ENCODE measurements at places on chromosomes 1 and 21. TPM values are rescaled to one million over a fixed set of nuclear protein-coding genes. Genes with fewer than 3 reads are reported as not detected.
A peak's percentile ranks its signal among the peaks of the same experiment; 100 is the strongest.

KRTAP7-1 gene
- total RNA-seq, result not detected

TAL1 gene
- 0.30 TPM for total RNA-seq

CBR3 gene
- not detected for total RNA-seq

SPRR2A gene
- total RNA-seq, result not detected

C1orf87 gene
- total RNA-seq, result not detected

RSPO1 gene
- 0.71 TPM for total RNA-seq

CHIA gene
- total RNA-seq, result not detected

PARP1 gene
- total RNA-seq, result 293 TPM

ATP1A2 gene
- 40.9 TPM for total RNA-seq

CD1B gene
- not detected for total RNA-seq

MXRA8 gene
- 50.4 TPM for total RNA-seq

TMPRSS3 gene
- 0.25 TPM for total RNA-seq

DNA sequence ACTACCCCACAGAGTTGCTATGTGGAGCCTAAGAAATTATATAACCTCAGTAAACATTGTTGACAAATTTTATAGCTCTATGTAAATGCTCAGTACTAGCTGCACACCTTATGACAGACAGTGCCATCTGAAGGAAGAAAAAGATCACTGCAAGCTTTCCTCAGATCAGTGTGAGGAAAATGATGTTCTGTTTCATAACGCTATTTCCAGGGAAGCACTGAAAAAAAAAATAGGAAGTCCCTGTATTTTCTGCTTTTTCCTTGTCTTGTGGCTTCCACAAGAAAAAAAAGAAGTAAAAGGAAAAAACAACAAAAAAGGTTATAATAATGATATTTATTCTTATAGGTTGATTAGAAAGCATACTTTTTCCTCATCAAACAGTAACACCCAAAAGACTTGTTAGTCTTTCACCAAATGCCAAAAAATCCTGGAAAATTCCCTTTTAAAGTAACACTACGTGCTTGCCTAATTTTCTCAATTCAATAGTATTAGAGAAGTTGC, 23.2 kb downstream of the LYST start:
- DNase-seq, result peak; percentile 62

- DNase-seq, result no peak
These were observed 931.2 kb upstream of the B3GALT2 start for GRCh38 chr1:194117582-194117981.

GRCh38 chr21:38820471-38821239, 14.9 kb downstream of the ETS2 start:
- no peak for DNase-seq

GRCh38 chr1:53111073-53111556, 31.3 kb downstream of the SLC1A7 start:
- DNase-seq, result peak; percentile 46

GRCh38 chr1:69569576-69570328, 2.0 kb downstream of the LRRC7 start:
- peak; percentile 47 for DNase-seq

GRCh38 chr1:170518965-170519364, 13.0 kb upstream of the GORAB start:
- no peak for DNase-seq

DNA sequence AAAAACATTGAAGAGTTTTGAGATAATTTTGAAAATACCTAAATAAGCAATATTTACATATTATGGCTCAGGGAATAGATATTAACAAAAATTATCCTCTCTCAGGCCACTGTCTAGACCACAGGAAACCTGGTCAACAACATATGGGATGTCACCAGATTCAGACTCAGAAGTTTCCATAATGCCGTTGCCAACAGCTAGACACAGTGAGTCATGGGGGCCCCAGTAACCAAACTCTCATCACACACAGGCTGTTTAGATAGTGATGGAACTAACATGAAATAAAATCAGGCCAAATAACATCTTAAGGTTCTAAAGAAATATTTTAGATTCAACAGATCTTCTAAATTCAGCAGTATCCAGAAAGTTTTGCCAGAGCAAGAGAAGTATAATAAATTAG, 681.7 kb upstream of the ADAMTS5 start:
- DNase-seq, result peak; percentile 81

DNA sequence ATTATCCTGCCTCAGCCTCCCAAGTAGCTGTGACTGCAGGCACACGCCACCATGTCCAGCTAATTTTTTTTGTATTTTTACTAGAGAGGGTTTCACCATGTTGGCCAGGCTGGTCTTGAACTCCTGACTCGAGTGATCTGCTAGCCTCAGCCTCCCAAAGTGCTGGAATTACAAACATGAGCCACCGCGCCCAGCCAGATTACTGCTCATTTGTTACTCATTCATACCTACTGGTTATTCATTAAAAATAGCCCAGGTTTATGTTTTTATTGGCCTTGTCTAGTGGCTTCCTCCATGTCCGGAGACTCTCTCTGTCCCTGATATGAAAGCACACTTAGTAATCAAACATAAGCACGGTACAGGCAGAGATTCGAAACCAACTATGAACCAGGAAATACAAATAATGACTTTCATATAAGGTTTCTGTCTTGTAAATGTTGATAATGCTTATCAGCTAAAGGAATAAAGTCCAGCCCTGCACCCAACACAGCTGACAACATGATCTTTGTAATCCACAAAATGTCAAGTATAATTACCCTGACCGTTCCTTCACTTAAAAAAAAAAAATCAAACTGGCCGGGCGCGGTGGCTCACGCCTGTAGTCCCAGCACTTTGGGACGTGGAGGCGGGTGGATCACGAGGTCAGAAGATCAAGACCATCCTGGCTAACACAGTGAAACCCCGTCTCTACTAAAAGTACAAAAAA, 50.4 kb upstream of the CXADR start:
- no peak for DNase-seq

DNA sequence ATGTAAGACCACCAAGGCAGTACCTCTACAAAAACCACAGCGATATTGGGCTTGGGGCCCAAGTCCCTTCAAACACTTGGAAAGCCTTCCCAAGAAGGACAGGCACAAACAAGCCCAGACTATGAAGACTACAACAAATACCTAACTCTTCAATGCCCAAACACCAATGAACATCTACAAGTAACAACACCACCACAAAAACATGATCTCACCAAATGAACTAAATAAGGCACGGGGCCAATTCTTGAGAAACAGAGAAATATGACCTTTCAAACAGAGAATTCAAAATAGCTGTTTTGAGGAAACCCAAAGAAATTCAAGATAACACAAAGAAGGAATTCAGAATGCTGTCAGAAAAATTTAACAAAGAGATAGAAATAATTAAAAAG, 86.8 kb downstream of the COL24A1 start:
- peak; percentile 84 for DNase-seq

DNA sequence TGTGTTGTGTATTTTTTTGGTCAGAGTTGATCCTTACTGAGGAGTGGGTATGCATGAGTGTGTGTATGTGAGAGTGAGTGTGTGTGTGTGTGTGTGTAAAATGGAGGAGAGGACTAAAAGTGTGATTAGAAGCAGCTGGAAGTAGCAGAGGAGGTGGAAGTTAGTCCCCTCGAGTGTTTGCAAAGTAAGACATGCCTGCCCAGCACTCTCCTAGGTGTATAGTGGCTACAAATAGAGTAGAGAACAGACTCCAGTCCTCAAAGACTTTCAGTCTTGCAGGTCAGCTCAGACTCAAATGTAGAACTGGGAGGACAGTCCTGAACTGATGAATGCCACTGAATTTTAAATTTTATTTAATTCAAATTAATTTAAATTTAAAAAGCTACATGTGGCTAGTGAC, 28.5 kb downstream of the SLAMF1 start:
- DNase-seq, result no peak

- DNase-seq, result no peak
These were observed 25.2 kb downstream of the CA6 start for GRCh38 chr1:8970870-8971337.

DNA sequence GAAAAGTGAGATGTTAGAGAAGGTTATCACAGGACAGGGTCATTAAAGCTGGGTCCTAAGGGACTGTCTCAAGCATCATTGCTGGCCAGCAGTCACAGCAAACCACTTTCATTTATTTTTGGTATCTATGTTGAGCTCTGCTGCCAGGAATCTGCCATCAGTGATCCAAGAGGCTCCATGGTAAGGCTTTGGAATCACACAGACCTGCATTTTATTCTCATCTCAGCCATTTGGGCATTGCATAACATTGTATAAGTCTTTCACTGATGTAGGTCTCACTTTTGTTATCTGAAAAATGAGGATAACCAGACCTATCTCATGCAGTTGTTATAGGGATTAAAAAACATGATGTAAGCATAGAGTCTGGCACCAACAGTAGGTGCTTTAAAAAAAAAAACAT, 77.5 kb downstream of the OMA1 start:
- peak; percentile 49 for DNase-seq

- no peak for DNase-seq
These were observed 32.8 kb upstream of the IL19 start for GRCh38 chr1:206737729-206738201.

DNA sequence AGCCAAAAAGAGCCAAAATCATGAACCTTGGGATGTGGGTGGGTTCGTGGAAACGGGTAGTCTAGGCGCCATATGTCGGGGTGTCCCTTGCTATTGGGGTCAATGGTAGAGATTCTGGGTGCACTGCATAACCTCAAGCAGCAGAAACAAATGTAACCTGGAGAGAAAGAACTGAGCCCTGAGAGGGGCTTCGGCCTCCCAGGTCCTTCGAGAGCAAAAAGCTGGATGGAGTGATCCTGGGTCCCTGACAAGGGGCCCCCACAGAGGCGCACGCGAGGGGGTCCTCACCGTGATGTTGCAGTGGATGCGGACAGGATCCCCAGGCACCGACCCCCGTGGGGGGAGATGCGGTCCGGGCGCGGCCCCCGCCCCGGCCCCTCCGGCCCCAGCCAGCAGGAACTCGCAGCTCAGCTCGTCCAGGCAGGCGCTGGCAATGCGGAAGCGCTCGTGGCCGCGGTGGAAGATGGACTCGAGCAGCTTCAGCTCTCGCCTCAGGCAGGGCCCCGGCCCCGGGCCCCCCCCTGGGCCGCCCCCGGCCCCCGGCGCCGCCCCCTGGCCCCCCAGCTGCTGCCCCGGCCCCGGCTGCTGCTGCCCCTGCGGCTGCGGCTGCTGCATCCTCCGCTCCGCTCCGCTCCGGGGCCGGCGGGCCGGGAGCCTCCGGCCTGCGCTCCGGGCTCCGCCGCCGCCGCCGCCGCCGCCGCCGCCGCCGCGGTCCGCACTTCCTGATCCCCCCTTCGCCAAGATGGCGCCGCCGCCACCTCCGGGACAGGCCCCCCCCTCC, at the start of gene UBE2Q1:
TSS of gene UBE2Q1 (minus strand) at position 724 of the 781 bp plus-strand sequence. CDS start at position 615, 109 bp downstream.
- peak; percentile 25 for DNase-seq

DNA sequence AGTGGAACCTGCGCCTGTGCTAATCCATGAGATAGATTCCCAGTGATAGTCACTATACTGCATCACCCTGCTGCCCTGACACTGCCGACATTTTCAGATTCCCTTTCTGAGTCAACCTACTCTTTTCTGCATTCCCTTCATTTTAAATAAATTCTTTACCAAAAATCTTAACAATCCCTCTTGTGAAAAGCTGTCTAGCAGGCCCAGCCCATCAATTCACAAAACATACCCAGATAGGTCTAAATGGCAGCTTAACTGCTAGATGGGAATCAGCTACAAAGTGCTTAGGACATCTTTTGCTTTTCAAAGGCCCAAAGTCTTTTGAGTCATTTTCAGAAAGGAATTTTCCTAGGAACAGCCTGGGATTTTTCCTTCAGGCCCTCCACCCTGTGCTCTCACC, 180.1 kb upstream of the PTBP2 start:
- no peak for DNase-seq

DNA sequence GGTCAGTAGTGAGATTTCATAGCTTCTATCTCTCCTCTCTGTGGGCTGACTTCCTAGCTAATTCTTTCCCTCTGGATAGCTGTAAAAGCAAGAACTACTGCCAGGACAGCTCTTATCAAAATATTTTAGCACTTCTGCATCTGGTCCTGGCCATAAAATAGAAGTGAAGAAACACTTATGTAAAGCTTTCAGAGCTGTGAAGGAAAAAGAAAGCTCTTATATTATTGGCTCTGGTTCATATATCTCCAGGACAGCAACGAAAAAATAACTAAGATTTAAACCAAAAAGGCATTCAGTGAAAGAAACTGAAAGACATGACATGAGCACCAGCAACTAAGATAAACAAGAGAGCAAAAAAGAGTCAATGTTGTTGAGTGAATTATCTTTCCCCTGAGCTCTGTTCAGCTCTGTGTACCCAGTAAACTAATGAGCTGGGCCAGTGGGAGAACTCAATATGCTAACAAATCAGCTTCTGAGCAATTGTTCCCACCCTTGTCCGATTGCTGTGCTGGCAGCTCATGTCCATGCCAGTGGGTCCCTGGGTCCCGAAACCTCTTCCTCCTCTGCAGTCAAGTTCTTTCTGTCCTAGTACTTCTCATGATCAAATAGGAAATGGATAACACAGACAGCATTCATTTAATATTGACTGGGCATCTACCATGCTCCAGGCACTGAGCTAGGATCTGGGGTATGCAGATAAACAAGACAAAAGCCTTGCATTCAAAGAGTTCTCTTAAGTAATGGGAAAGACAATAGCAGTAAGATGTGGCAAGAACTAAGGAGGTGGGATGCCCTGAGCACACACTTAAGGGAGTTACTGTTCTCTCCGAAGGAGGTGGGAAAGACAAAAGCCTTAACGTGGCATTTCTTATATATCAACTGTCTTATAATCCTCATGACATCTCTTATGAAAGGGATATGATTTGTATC, 45.3 kb upstream of the MAN1A2 start:
- DNase-seq, result peak; percentile 62

- no peak for DNase-seq
These were observed 8.4 kb upstream of the PIGR start for GRCh38 chr1:206954459-206955342.

GRCh38 chr1:75733661-75734060, 9.2 kb downstream of the ACADM start:
- DNase-seq, result no peak

- DNase-seq, result no peak
These were observed 2.3 kb downstream of the POFUT2 start for GRCh38 chr21:45285266-45285931.

DNA sequence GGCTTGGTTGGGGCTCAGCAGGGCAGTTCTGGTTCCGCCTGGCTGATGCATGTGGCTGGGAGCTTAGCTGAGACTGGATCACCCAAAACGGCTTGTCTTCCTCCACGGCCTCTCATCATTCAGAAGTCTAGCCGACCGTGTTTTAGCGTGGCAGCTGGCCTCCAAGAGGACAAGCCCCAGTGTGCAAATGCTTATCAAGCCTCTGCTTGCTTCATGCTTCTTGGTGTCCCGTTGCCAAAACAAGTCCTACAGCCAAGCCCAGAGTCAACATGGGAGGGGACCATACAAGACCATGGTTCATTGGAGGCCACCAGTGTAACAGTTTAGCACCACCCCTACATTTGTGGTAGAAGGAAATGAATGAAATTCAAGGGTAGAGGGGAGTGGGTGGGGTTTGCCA, 10.5 kb upstream of the KDF1 start:
- DNase-seq, result peak; percentile 49

- no peak for DNase-seq
These were observed 6.4 kb upstream of the BRINP3 start for GRCh38 chr1:190484045-190484444.

DNA sequence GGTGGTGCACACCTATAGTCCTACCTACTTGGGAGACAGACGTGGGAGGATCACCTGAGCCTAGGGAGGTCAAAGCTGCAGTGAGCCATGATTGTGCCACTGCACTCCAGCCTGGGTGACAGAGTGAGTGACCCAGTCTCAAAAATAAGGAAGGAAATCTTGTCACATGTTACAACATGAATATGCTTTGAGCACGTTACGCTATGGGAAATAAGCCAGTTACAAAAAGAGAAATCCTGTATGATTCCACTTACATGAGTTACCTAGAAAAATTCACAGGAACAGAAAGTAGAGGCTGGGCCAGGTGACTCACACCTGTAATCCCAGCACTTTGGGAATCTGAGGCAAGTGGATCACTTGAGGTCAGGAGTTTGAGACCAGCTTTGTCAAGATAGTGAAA, 6.7 kb upstream of the PADI6 start:
- no peak for DNase-seq

- DNase-seq, result no peak
These were observed 156.9 kb downstream of the EDEM3 start for GRCh38 chr1:184597650-184598357.

Measured in cardiac muscle cell (in vitro differentiated cells and primary cell).